ENCODE measurements at places on chromosomes 6 and 20.

GRCh38 chr20:38112930-38113294 lies 52.2 kb downstream of the TGM2 start:
- no peak for DNase-seq

DNA sequence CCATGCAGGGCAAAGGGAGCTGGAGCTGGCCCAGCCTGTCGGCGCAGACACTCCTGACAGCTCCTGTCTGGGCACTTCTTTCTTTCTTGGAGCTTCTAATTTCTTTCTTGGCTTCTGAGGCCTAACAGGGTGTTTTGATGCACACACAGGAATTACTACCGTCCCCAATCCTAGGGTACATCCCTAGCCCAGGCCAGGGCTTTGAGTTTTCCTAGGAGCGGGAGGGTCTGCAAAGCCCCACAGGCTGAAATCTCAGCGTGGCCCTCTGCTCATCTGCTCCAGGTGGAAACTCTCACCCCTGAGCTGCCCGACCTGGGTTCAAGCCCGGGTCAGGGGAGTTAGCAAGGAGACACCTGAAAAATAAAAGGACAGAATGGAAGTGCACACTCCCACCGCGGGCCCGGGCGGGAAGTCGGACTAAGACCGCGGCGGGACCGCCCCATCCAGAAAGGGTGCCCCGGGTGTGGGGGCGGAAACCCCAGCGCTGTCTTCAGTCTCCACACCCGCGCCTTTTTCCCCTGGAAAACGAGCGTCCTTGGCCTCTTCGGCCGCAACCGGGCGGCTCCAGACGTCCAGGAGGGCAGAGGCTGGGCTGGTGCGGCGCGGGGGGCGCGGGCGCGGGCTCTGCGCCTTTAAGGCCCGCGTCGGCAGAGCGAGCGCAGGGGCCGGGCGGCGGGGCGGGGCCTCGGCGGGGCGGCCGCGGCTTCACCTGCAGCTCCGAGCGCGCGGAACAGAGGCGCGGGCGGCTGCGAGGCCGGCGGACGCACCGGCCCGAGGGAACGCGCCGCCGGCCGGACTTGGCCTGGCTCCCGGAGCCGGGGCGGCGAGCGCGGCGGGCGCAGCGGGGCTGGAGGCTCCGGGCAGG lies at the start of gene CDH4:
CDH4 (plus strand) TSS at position 733 of the 865 bp plus-strand sequence.
- no peak for DNase-seq

GRCh38 chr6:133169901-133170300 lies 71.3 kb upstream of the EYA4 start:
- no peak for DNase-seq

- DNase-seq = peak; percentile 34
Measured at GRCh38 chr6:2738373-2738979, 12.2 kb downstream of the MYLK4 start.

DNA sequence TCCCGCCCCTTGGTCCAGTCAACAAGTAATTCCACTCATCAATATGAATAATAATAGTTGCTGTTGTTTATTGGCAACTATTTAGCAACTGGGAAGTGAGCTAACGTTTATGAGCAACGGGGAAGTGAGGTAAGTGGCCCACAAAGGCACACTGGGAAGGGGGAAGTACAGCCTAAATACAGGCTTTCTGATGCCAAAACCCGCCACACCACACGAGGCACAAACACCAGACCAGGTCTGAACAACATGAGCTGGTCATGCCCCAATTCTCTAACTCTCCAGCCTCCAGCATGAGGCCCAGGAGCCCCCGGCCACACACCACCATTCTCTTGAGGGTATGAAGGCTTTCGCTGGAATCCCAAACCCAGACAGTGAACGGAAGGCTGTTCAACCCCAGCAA lies 50.8 kb downstream of the PREX1 start:
- DNase-seq = no peak

GRCh38 chr20:53570446-53571276 lies 23.0 kb downstream of the ZNF217 start:
- DNase-seq = no peak

DNA sequence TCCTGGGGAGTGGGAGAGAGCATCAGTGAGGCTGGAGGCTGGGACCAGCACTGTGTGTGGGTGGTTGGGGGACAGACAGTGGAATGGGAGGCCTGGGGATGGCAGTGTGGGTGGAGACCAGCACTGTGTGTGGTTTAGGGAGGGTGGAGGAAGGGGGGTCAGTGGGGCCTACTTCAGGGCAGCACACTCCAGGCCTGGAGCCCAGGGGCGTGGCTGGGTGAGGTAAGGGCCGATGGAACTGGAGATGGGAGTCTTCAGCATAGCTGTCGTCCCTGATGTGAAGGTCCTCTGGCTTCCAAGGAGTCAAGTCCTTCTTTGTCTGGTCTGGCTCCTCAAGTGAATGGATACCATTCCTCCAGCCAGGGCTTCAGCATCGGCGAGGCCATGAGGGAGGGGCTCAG lies 18.6 kb downstream of the KCNK17 start:
- DNase-seq = no peak

DNA sequence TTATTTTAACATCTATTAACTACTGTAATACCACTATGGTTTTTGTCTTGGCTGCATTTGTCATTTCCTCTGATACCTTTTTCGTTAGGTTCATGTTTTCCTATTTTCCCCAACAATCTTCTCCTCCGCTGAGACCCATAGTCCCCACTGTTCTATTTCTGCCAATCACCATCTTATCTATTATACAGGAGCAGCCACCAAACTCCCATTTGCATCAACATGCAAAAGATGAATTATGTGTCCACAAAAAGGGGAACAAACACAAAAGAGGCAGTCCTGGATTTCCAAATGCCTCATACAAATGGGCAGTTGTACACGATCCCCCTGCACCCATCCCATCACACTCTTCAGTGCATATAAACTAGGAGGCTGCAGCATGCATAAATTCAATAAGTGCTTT lies 121.7 kb upstream of the MYLIP start:
- DNase-seq = no peak

DNA sequence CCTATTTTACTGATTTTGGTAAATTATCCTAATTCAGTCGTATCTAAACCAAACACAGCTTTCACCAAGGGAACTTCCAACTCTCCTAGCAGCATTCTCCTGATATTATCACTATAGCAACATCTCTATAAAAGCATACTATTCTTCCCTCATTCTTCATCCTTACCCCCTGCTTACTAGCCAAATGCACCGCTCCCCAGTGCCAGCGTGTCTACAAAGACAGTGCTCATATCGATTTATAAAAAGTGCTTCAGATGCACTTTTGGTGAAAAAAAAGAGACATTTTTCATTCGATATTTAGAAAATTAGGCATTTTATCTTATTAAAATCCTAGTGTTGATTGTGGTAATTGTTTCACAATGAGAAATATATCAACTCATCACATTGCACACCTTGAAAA lies 74.0 kb downstream of the SYNE1 start:
- no peak for DNase-seq

GRCh38 chr6:149217466-149217888 lies 100.0 kb upstream of the TAB2 start:
- no peak for DNase-seq

DNA sequence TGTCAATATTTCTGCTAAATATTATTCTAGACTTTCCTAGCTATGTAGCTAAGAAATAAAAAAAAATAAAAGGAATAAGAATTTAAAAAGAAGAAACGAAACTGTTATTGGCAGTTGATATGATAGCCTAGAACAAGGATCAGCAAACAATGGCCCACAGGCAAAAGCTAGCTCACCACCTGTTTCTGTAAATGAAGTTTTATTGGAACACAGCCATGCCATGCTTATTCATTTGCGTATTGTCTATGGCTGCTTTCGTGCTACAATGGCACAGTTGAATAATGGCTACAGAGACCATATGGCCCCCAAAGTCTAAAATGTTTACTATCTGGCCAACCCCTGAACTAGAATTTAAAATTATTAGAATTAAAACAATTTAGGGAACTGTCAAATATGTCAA lies 952.6 kb upstream of the MAP3K7 start:
- no peak for DNase-seq

DNA sequence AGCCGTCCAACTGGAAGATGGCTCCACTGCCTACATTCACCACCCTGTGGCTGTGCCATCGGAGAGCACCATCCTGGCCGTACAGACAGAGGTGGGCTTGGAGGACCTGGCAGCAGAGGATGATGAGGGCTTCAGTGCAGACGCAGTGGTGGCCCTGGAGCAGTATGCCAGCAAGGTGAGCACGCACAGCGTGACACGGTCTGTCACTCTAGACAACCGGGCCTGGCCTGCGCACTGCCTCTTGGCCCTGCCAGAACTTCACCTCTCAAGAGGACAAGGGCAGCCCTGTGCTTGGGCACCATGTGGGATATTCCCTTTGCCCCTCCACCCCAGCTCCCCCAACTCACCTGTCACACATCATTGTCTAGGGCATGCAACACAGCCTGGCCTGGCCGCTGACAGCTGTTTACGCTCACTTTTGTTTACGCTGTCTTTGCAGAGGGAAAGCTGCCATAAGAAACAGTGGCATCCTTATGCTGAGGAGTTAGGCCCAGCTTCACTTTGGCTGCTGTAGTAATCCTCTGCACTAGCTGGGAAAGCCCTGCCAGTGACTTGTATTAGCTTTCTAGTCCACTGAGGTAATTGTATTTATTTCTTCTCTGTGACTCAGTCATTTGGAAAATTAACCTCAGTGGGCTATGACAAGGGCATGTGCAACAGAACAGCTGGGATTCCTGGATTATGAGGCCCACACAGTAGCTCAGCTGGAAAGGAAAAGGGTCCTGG lies 9.8 kb upstream of the DEF6 start:
- DNase-seq = peak; percentile 5

GRCh38 chr20:50831622-50832021 lies 36.8 kb downstream of the BCAS4 start:
- DNase-seq = no peak

DNA sequence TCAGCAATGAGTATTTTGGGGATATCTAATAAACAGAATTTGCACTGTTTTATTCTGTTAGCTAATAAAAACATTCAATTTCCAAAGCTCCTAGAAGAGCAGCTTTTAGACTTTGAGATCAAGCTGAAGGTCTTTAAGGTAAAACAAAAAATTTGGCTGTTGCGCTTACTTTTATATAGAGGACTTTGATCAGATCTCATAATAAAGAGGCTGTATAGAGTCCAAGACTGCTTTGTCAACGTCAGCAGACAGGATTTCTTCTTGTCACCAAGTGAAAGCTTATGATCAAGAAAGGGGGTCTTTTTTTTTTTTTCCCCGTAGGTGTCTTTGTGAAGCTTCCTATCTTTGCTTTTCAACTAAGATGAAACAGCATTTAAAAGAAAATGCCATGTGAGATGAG lies 556.5 kb upstream of the SLC35B3 start:
- no peak for DNase-seq

GRCh38 chr6:135088818-135089809 lies 34.5 kb upstream of the HBS1L start:
- peak; percentile 18 for DNase-seq

DNA sequence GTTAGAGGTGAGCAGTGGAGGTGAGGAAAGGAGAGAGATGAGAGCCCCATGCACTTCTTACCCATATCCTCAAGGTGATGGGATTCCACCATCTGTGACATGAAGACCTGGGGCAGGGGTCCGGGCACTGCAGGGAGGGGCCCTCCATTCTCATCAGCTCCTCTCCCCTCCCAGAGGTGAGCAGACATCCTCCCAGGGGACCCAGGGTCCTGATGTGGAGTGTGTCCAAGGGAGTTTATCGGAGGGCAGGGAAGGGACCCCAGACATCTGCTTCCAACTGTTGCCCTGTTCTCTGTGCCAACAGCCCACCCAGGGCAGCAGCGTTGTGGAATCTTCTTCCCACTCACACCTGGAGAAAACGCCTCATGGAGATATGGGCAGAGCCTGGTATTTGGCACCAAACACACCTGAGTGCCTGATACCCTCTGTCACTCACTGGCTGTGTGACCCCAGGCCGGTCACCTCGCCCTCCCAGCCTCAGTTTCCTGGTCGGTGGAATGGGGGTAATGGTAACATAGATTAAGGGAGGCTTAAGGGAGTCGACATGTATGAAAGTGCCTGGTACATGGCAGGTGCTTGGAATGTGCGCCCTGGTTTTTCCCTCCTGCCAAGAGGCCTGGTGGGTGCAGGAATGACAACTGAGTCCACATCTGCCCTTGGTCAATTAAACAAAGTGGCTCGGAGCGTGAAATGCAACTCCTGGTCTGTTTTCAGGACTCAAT lies 227.9 kb downstream of the PREX1 start:
- no peak for DNase-seq

GRCh38 chr6:81697559-81697958 lies 54.9 kb downstream of the TENT5A start:
- DNase-seq = no peak

DNA sequence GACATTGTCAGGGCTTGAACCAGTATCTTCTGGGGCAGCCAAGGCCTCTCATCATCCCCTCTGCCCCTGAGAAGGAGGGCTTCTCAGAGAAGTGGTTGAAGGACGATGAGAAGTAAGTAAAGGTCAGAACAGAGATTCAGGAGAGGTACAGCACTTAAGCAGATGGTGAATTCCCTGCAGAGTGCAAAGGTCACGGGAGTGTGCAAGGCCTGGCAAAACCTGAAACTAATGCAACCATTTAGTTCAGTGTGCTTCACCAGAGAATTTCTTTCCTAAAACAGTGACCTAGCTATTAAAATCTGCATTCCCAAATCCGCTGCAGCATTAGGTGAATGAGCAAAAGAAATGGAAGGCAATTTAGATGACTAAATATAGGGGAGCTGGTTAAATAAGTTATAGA lies 58.4 kb downstream of the TRERF1 start:
- no peak for DNase-seq

DNA sequence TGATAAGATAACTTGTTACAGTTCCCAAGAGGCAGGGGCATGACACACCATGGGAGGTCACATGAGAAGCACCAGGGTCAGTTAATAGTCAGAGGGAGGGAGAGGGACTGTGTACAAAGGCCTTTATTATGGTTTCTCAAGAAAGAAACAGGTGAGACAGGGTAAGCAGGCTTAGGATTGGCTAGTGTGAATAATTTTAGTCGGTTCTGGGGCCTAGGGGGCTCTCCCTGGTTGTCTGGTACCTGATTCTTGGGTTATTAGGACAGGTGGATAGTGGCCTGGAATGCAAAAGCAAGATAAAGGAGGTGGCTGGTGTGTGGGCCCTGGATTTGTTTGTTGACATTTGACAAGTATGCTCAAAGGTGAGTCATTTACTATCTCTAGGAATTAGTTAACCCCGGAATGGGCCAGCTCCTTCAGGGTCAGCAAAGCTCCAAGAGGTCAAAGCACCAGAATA lies 49.4 kb upstream of the MCUR1 start:
- no peak for DNase-seq

All from astrocyte of the cerebellum (primary cell).